ENCODE measurements at places on chromosomes 3 and 15. TPM values are rescaled to one million over a fixed set of nuclear protein-coding genes. Genes with fewer than 3 reads are reported as not detected.

SLC12A1 gene
- polyA plus RNA-seq: 0.04 TPM

GRCh38 chr15:76978522-76979330 is 16.2 kb upstream of the PSTPIP1 start:
- H3K27me3 ChIP-seq: no peaks in the 10 kb centered on the region
- H3K27ac ChIP-seq: no peak overlapping the region
- no peaks in the 10 kb centered on the region for H3K36me3 ChIP-seq
- no peak overlapping the region for H3K4me3 ChIP-seq

DNA sequence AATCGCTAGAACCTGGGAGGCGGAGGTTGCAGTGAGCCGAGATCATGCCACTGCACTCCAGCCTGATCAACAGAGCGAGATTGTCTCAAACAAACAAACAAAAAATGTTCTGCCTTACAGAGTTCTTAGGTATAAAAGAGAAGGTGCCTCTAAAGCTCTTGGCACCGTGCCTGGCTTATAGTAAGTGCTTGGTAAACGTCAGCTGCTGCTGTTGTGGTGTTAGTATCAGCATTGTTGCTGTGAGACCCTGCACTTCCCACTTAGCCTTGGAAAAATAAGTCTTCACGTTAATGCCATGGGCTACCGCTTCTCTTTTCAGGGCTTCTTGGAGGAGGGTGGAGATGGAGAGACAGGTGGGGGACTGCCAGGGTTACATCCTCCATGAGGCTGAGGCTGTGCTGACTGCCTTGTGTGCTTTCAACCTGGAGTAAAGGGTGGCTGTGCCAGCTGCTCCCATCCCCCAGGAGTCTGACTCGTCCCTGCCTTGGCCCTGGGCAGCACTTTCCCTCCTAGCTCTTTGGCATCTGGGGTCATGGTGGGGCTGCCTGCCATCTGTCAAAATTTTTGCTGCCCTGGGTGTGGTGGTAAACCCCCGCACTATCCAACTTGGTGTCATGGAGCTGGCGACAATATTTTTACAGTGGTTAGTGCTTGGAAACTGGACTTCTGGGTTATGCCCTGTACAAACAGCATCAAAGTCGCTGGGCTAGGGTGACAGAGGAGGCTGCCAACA is 17.8 kb downstream of the FLNB start:
- peaks cover 34% of the 10 kb centered on the region for H3K36me3 ChIP-seq
- no peak for DNase-seq
- peak overlapping the region; percentile 48 for H3K27ac ChIP-seq
- no peaks in the 10 kb centered on the region for H3K27me3 ChIP-seq

- H3K36me3 ChIP-seq: peaks cover 10% of the 10 kb centered on the region
- no peaks in the 10 kb centered on the region for H3K4me1 ChIP-seq
- H3K27ac ChIP-seq: no peak overlapping the region
- no peaks in the 10 kb centered on the region for H3K27me3 ChIP-seq
- no peak for DNase-seq
- no peak overlapping the region for H3K4me3 ChIP-seq
These were observed 40.9 kb downstream of the PML start for GRCh38 chr15:74035121-74036017.

DNA sequence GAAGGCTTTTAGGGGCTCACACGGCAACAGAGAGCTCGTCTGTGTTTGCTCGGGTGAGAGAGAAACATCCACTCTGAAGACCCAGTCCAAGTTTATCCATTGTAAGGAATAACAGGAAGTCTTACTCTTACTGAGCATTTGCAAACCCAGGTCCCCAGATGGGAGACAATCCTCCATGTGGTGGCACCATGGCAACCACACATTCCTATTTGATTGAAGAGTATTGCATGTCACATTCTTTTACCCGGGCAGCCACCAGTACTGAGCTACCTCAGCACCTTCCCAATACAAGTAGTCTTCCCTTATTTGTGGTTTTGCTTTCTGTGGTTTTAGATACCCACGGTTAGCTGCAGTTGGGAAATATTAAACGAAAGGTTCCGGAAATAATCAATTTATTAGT is 302.9 kb upstream of the RASGRP1 start:
- H3K4me3 ChIP-seq: no peak overlapping the region
- H3K36me3 ChIP-seq: no peaks in the 10 kb centered on the region
- H3K27me3 ChIP-seq: no peaks in the 10 kb centered on the region
- no peaks in the 10 kb centered on the region for H3K4me1 ChIP-seq
- no peak overlapping the region for H3K27ac ChIP-seq

GRCh38 chr3:125165189-125165947 is 47.2 kb downstream of the SLC12A8 start:
- no peaks in the 10 kb centered on the region for H3K36me3 ChIP-seq
- no peak overlapping the region for H3K4me3 ChIP-seq
- no peak for DNase-seq
- peaks cover 3% of the 10 kb centered on the region for H3K4me1 ChIP-seq
- no peaks in the 10 kb centered on the region for H3K27me3 ChIP-seq

- H3K36me3 ChIP-seq: no peaks in the 10 kb centered on the region
- no peak overlapping the region for H3K27ac ChIP-seq
- peaks cover 3% of the 10 kb centered on the region for H3K27me3 ChIP-seq
- DNase-seq: no peak
These were observed 75.3 kb upstream of the PRR20G start for GRCh38 chr3:127363171-127363570.

All from small intestine (tissue), 16 donors.